ENCODE measurements at places on chromosomes 16 and 17.

DNA sequence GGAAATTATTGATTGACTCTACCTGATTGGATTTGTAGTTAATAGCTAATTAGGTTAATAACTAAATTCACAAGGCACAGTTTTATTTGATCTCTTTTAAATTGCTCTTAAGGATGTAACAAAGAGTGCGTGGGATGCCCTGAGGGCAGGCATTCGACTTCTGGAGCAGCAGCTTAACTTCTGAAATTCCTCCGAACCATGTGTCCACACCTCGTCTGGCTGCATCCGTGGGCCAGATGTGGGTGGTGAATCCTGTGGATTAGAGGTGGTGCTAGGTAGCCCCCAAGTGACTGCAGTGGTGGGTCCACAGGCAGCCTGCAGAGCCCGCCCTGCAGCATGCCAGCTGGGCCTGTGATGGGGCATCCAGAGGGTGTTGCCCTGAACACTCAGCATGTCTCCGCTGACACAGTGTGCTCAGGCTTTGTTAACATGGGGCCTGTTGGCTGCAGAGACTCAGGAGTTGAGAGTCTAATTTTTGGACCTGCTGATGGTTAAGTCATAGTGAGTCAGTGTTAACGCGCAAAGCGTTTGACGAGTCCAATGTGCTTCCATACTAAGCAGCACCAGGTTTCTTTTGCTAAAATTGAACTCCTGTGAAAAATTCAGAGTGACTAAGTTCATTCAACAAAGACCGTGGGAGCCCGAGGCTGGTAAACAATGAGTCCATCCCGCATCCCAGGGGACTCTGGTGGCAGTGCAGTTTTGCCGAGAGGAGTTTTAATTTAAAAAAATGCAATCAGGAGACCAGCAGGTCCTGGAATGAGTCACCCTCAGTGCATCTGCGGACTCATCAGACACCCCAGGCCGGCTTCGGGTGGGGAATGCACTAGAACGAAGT is 3.8 kb upstream of the NPB start:
- DNase-seq, result no peak

GRCh38 chr16:3564130-3564888 is 12.9 kb downstream of the NLRC3 start:
- DNase-seq, result no peak

DNA sequence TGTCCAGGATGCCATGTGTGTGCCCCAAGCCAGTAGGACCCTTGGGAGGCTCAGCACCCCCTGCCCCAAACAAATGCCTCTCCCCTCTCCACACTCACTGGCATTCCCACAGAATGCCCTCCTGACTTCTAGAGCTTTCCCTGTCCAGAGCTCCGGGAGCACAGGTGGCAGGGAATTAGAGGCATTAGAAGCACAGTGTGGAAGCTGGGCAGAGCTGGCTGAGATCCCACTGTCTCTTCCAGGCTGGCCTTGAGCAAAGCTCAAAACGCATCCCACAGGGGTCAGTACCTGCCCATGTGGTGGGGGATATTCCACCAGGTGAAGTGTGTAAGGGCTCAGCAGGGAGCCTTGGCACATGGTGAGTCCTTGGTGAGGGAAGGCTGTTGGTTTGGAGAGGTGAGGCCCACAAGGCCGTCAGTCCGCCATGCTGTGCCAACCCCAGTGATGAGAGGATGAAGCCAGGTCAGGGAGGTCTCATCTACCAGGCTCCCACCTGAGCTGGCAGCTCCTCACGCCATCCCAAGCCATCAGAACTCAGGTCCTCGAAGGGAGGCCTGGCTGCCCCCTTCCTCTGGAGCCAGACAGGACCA is 18.1 kb downstream of the ENDOV start:
- no peak for DNase-seq

DNA sequence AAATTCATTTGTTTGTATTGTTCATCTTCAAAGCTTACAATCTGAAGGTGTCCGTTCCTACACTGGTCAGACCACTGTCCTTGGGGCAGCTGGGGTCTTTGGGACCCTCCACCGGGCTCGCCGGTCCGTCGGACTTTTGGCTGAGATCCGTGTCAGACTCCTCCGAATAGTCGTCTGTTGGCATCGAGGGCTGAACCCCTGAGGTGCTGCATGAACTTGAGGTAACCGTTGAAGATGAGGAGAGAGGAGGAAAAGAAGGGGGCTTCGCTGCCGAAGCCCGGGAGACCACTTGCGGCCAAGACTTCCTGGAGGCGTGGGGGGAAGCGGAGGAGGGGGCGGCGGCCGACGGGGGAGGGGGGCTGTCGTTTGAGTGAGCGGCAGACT is 260.8 kb downstream of the ZFHX3 start:
- DNase-seq, result no peak

- DNase-seq, result no peak
These were observed 21.3 kb upstream of the CDH15 start for GRCh38 chr16:89150090-89150835.

DNA sequence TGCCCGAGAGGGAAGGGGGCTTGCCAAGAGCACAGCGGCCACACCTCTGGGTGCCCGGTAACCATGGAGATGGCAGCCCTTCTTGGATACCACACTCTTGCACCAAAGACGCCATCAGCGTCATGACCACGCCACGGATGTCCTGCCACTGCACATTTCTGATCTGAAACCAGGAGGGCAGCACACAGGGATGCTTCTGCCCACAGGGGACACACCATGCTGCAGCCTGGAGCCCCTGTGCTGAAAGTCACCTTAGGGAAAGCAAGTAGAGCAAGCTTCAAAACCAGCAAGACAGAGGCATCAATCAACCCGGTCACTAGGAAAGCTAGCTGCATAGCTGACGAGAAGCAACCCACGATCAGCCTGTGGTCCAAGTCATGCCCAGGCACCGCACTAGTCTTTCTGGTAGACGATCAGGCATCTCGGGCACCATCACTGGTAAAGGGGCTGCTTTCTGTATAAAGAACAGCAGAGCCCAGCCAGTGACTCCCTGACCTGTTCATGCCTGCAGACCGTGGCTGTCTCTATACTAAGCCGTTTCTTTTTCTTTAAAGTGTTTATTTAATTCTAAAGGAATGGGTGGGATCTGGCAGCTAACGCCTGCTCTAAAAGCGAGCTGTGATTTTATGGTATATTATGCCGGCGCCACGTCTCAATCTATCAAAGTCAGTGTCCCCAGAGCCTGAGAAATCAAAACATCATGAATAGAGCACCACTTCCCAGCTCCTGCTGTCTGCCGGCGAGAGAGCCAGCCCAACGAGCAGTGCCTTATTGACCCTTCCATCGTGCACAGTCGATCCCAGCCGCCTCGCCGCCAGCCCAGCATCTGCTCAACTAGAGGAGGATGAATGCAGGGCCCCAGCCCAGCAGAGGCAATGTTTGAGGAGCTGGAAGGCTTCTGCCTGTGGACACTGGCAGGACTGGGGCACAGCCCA is 244.7 kb downstream of the RBFOX3 start:
- DNase-seq, result no peak

GRCh38 chr16:24139282-24139681 is 116.9 kb upstream of the CACNG3 start:
- no peak for DNase-seq
